ENCODE measurements at places on chromosomes 6 and 20.

- no peak for DNase-seq
Measured at GRCh38 chr6:108710030-108710429, 138.2 kb upstream of the ARMC2 start.

- no peak for DNase-seq
Measured at GRCh38 chr6:165807249-165807960, 144.4 kb upstream of the PDE10A start.

- no peak for DNase-seq
Measured at GRCh38 chr6:39137245-39137644, 22.3 kb upstream of the SAYSD1 start.

GRCh38 chr6:140567466-140567865 lies 1193.0 kb upstream of the CITED2 start:
- no peak for DNase-seq

DNA sequence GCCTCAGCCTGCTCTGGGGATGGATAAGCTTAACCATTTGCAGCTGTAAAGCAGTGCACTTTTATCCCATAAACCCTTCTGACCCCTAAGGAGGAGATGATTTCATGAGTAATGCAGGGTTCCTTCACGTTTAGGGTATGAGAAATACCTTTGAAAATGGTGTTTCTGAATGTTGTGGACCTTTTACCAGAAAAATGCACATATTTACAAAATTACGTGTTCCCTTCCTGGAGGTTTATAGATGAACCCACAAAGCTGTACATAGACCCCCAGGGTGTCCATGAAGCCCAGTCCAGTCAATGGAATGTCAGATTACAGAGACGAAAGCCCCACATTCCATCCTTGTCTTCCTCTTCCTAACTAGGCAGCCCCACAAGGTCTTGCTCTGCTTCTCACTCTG lies 78.6 kb upstream of the INSM1 start:
- no peak for DNase-seq

GRCh38 chr6:113185299-113185698 lies 671.8 kb upstream of the MARCKS start:
- no peak for DNase-seq

DNA sequence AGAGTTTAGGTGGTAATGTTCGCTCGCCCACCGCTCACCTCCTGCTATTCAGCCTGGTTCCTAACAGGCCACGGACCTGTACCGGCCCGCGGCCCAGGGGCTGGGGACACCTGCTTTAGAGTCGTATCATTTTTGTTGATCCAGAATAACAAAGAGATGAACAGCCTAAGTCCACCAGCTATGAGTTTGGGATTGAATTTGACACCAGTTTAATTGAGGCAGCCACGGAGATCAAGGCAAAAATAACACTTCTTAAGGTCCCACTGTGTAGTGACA lies 108.5 kb downstream of the TSHZ2 start:
- no peak for DNase-seq

DNA sequence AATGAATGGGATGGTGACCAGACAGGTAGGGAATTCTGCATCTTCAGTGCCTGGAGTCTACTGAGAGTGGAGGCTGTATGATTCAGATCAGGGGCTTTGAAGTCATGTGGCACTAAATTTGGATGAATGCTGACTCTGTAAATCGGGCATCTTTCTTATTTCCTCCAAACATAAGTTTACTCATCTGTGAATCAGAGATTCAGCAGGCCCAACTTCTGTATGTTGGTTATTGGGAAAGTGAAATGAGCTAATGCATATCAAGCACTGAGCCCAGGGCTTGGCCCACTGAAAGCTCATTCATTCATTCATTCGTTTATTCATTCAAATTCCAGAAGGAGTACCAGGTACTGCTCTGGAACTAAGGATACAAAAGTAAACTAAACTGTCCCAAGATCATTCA lies 192.3 kb upstream of the RIN2 start:
- DNase-seq = no peak

- DNase-seq = peak; percentile 30
Measured at GRCh38 chr6:108359901-108360882, 65.3 kb downstream of the AFG1L start.

DNA sequence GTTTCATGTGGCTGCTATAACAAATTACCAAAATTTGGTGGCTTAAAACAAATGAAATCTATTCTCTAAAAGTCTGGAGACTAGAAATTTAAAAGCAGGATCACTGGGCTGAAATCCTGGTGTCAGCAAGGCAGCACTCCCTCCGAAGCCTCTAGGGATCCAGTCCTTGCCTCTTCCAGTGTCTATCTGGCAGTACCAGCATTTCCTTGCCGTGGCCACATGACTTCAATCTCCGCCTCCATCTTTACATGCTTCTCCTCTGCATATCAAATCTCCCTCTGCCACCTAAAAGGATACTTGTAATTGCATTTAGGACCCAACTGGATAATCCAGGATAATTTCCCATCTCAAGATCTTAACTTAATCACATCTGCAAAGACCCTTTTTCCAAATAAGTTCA lies 30.2 kb downstream of the ARHGAP18 start:
- no peak for DNase-seq

GRCh38 chr6:105500693-105501092 lies 97.8 kb upstream of the PREP start:
- no peak for DNase-seq

GRCh38 chr20:41152108-41152757 lies 14.9 kb downstream of the PLCG1 start:
- DNase-seq = no peak

GRCh38 chr6:125886914-125887313 lies 69.7 kb upstream of the HINT3 start:
- DNase-seq = no peak

GRCh38 chr6:35706468-35706867 lies 17.8 kb upstream of the FKBP5 start:
- DNase-seq = no peak

GRCh38 chr20:62480318-62480717 lies 4.5 kb upstream of the GATA5 start:
- no peak for DNase-seq

- DNase-seq = no peak
Measured at GRCh38 chr6:141097471-141097870, 1035.3 kb upstream of the GJE1 start.

DNA sequence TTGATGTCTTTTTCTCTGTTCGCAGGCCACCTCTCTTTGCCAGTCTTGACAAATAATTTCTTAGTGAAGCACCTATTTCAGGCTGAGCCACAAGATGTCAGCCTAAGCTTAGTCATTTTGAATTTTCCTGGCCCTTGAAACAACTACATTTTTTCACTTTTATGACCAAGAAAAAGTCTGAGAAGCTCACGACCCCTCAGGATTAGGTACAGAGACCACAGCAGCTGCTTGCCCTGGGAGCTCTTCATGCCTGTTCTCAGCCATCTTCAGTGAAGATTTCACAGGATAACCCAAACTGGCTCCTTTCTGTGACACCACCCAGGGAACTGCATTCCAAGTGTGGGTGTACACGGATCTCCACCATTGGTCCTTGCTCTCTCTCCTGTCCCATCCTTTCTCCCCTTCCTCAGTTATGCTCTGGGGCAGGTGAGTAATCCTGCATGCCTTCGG lies 38.4 kb upstream of the SPTLC3 start:
- no peak for DNase-seq

DNA sequence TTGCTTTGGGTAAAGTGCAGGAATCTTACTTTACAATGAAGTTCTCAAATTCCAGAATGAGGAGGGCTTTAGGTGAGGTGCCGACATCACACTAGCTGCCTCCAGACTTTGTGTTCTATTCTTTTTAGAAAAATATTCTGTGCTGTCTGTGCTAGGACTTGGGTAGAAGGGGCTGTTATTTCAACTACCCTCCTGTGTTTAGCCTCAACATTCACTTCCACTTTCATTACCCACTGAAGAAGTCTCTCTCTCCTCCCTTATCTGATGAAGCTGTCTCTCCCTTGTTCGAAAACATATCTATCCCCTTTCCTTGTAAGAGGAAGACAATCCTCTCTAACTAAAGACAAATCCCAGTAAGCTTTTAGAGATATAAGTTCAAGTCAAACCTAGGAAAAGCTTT lies 25.0 kb upstream of the BRPF3 start:
- no peak for DNase-seq

GRCh38 chr6:131954775-131955107 lies 3.6 kb upstream of the CCN2 start:
- DNase-seq = no peak

DNA sequence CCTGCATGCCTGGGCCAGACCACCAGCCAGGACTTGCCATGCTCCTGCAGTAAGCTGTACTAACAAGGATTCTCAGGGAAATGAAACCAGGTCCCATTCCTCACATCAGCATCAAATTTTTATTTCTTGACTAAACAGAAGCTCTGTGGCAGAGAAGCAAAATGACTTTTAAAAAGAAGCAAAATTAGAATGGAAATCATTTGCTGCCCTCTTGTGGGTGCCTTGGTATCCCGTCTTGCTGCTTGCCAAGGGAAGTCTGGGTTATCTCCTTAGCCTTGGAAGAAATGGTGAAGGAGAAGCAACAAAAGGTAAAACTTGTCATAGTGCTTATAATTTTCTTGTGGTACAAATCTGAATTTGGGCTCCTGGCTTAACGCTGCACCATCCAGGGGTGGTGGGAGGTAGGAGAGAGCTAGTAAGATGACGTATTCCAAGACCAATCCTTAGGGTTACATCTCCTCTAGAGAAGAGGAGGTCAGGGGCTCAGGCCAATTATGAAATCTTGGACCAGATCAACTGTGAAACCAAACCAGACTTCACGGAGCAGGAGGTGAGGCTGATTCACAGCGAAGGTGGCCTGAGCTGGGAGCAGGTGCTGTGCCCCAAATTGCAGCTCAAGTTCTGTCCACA lies 107.5 kb downstream of the FAXC start:
- DNase-seq = no peak

DNA sequence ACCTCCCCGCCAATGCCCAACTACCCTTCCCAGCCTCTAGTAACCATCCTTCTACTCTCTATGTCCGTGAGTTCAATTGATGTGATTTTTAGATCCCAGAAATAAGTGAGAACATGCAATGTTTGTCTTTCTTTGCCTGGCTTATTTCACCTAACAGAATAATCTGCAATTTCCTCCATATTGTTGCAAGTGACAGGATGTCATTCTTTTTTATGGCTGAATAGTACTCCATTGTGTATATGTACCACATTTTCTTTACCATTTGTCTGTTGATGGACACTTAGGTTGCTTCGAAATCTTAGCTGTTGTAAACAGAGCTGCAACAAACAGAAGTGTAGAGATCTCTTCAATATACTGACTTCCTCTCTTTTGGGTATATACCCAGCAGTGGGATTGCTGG lies 65.0 kb downstream of the RNF217 start:
- no peak for DNase-seq

- no peak for DNase-seq
Measured at GRCh38 chr6:2669067-2669700, 81.5 kb downstream of the MYLK4 start.

- DNase-seq = no peak
Measured at GRCh38 chr20:48070991-48071652, 285.8 kb upstream of the SULF2 start.

DNA sequence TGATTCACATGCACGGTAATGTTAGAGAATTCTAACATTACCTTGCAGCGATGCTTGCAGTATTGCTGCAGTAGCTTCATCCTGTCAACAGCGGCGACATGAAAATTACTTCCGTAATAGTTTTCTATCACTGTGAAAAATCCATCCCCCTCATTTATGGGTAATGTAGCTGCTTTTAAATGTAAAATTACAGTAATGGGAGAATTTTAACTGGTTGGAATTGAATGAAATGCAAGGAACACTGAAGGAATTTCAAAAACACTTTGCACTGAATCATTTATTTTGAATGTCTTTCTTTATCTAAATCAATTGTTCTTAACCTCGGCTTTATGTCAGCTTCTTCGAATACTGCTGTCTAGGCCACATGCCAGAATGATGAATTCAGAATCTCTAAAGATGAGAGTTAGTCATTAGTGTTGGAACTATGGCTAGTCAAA lies 102.4 kb upstream of the HIVEP1 start:
- DNase-seq = no peak

GRCh38 chr6:170202416-170203135 lies 88.3 kb downstream of the DLL1 start:
- DNase-seq = no peak

DNA sequence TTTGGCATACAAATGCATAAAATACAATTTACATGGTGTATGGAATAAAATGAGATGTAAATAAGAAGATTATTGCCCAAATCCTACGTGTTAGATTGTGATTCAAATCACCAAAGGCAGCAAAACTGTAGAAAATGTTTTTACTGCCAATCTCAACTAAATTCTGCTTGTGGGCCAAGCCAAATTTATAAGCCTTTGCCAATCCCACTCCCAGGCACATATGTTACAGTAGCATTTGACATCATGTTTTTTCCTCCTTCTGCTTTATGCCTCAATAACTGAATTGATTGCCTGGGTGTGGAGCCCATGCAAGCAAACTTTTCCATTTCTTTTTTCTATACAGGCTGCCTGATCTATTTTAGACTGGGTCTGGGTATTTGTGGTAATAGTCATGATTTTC lies 36.3 kb upstream of the LRRC1 start:
- no peak for DNase-seq

DNA sequence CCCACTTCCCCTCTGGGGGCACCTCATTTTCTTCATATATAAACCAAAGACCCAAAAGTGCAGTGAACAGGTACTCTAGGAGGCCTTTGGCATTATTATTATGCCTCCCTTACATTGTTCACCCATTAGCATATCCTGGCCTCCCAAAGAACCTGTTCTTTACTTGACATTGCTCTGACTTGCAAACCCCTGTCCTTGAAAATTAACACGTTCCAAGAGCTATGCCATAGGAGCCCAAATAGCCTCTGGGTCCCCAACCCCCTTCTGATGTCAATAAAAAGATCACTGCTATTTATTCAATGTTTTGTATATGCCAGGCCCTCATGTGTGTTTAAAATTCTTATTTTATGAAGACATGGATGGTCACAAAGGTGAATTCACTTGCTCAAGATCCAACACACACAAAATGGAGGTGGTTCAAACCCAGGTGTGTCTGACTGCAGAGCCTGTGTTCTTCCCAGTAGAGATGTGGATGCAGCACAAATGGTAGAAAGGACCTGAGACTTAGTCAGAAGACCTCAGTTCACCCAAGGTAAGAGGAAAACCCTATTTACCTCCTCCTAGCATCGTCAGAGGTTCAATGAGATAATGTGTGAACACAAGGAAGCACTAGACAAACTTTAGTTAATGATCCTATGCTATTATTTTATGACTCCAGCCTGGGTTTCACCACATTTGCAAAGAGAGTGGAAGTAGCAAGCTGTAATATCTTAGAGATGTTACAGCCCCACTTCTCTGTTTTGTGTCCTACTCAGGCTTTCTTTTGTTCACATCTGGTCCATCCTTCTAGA lies 36.6 kb downstream of the BCL2L1 start:
- DNase-seq = no peak

Data from hematopoietic multipotent progenitor cell treated with erythropoietin and hydrocortisone succinate and interleukin-3 and kit ligand, for 17 days (in vitro differentiated cells).